Activated CD8-positive, alpha-beta T cell treated with anti-CD3 and anti-CD28 coated beads, Interleukin-2, amount 10 ng/mL, durations not matched to agents 7 days and 5 days (primary cell): ENCODE measurements at places on chromosomes 7 and 10. TPM values are rescaled to one million over a fixed set of nuclear protein-coding genes. Genes with fewer than 3 reads are reported as not detected.

Gene MRC1
- total RNA-seq: not detected

Gene CALHM3
- 0.63 TPM for total RNA-seq

Gene ACTR3C
- total RNA-seq: 4.6 TPM

Gene BLNK
- total RNA-seq: not detected

Gene MYH16
- not detected for total RNA-seq

Gene OR2A42
- not detected for total RNA-seq

Gene DLD
- 61.2 TPM for total RNA-seq

Gene FXYD4
- not detected for total RNA-seq

Gene LRRC18
- total RNA-seq: not detected

Gene MINPP1
- total RNA-seq: 8.0 TPM

Gene GBX1
- not detected for total RNA-seq

Gene DNA2
- total RNA-seq: 52.6 TPM

Gene ELFN1
- not detected for total RNA-seq

Gene ADCY1
- 0.29 TPM for total RNA-seq

Gene FRMPD2
- total RNA-seq: not detected

Gene HACD1
- total RNA-seq: 1.1 TPM

Gene AS3MT
- total RNA-seq: 0.68 TPM

Gene H2AZ2
- total RNA-seq: 435 TPM

Gene ZFAND4
- 23.3 TPM for total RNA-seq

Gene CCDC7
- 15.7 TPM for total RNA-seq

Gene DENND10
- total RNA-seq: 39.9 TPM
